ENCODE measurements at places on chromosomes 16 and 17. TPM values are rescaled to one million over a fixed set of nuclear protein-coding genes. Genes with fewer than 3 reads are reported as not detected.

ALOX15 gene
- total RNA-seq: not detected

DNA sequence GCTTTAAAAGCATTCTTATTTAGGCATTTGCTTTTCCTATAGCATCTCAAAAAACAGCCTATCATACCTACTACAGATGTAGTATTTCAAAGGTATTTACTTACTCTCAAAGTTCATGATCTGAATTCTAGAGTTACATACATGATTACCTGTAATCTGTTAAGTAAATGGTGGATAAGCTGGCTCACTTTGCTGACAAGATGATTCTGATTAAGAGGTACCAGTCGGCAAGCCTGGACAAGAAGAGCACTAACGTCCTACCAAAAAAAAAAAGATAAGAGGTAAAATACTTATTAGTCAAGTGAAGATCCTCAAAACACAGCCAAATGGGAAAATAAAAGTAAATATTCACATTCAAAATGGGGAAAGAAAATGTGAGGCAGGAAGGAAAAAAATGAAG lies 2.7 kb downstream of the HEATR6 start:
- DNase-seq: no peak

CLDN9 gene
- total RNA-seq: 0.55 TPM

DNA sequence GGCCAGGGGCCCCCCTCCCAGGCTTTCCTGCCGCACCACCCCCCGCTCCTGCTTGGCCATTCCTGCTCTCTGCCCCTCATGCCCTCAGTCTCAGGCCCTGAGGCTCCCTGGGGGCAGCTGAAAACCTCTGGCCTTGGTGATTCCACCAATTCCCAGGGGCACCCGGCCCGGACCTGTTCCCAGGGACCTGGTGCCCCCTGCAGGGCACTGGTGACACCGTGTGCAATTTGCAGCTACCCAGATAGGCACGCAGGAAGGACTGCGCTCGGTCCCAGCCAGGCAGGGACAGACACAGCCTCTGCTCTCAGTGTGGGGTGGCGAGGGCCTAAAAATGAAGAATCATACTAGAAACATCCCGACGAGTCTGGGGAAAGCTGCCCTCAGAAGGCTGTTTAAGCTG lies 13.4 kb downstream of the WFDC1 start:
- DNase-seq: peak; percentile 66

GRCh38 chr17:29216856-29217255 lies 29.8 kb upstream of the CRYBA1 start:
- DNase-seq: no peak

- peak; percentile 87 for DNase-seq
Observed at GRCh38 chr17:67025216-67025792, 19.1 kb upstream of the CACNG1 start.

DNA sequence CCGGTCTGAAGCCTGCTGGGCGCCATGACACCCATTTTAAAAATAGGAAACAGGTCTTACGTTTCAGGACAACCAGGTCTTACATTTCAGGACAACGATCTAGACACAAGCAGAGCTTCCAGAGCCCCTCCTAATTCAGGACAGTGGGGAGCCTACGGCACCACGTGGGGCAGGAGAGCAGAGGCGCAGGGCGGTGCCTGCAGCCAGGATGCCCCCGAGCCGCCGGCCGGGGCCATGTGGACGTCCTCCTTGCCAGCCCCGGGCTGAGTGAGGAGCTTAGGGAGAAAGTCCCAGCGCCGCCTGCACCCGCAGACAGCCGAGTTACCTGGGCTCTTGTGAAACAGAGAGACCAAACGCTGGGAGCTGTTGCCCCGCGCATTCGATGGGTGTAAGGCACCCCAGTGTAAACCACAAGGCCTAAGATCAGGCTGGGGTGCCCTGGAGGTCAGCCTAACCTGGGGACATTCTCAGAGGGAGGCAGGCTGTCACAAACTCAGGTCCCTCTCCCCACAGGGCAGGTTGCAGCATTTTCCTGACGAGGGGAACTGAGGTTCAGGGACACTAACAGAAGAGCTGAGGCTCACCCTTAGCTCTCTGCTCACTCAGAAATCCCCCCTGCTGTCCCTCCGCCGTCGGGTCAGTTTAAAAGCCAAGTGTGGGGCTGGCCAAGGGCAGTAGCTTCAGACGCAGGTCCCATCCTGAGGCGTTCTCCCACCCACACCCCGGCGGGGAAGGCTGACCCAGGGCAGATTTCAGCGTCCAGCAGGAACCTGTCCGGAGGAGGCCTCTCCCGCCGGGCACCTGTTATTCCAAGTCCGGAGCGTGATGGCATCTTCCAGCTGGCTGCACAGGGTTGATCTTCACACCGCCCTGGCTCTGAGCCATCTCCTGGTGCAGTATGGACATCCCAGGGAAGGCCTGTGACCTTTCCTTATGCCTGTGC lies 1.8 kb upstream of the NOTUM start:
- no peak for DNase-seq

KRTAP3-2 gene
- total RNA-seq: not detected

GRCh38 chr17:63407741-63408330 lies 38.3 kb downstream of the CYB561 start:
- DNase-seq: no peak

SLC22A31 gene
- not detected for total RNA-seq

DNA sequence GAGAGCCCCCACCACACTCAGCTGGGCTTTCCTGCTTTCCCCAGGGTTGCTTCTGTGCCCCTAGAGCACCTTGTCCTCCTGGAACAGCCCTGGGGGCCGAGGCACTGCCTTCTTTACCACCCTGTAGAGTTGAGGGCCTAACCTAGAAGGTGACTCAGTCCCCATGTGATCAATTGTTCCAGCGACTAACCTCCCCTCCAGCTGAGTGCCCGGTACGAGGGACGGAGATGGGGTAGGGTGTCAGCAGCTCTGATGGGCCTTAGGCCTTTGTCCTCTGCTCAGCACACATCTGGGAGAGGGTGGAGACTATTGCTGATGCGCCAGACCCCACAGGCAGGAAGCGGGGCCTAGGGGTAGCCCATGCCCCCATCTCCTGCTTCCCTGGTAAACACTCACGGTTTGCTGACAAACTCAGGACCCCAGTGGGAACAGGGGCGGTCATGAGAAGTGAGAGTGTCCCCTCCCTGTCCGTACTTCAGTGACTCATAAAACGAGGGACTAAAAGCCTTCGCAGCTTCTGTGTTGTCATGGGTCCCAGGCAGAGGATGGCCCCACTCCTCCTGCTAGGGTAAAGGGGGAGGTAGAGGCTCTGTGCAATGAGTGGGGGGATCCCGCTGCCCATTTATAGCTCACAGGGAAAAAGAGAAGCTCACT lies 33.1 kb downstream of the NECAB2 start:
- no peak for DNase-seq

- DNase-seq: peak; percentile 80
Observed at GRCh38 chr17:42276359-42276608, at the start of gene STAT5B. Gene STAT5B, minus strand, starts transcription at chr17:42276391. Its CDS starts 44,264 bp downstream, at chr17:42232127.

CDC6 gene
- 3.2 TPM for total RNA-seq

DNA sequence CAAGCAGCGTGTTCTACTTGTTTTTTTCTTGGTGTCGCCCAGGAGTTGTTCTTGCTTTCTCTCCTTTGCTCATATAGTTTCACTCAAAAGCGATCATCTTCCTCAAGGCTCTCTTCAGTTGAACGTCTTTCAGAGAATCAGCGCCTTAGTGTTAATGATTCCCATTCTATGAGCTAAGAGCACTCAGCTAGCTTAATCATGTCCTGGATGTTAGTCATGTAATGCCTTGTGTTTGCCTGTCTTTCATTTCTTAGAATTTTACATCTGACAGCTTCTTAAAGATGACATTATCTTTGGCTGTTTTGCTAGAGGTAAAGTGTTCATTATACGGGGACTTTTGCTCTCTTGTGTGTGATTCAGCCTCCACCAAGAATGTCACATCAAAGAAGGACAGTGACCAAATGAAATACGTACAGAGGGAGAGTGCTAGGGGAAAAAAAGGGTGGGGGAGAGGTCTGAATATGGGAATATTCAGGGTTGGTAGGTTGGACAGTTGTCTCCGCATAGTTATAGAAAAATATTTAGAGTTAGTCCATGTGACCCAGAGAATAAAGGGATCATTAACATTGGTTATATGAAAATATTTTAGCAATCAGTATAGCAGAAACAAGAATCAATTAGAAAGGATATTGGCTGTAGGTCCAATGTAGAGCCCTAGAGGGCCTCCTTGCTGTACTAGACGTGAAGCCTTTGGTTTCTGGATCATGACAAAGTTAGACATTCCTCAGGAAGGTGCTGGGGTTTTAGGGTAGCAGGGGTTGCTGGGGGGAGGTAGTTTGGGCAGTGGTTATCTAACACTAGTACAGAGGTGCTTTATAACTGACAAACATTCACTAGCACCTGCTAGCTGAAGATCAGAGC lies 31.9 kb upstream of the ANKFN1 start:
- no peak for DNase-seq

HP gene
- not detected for total RNA-seq

MRPL28 gene
- total RNA-seq: 50.2 TPM

DNA sequence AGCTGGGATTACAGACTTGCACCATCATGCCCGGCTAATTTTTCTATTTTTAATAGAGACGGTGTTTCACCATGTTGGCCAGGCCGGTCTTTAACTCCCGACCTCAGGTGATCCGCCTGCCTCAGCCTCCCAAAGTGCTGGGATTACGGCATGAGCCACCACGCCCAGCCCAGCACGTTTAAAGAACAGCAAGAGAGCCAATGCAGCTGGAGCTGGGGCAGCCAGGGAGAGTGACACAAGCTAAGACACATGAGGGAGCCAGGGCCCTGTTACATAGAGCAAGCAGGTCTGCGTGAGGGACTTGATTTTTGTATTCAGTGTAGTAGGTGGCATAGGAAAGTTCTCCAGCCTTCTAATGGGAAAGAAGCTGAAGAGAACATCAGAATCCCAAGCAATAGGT lies 21.7 kb upstream of the GOSR2 start:
- DNase-seq: no peak

DNA sequence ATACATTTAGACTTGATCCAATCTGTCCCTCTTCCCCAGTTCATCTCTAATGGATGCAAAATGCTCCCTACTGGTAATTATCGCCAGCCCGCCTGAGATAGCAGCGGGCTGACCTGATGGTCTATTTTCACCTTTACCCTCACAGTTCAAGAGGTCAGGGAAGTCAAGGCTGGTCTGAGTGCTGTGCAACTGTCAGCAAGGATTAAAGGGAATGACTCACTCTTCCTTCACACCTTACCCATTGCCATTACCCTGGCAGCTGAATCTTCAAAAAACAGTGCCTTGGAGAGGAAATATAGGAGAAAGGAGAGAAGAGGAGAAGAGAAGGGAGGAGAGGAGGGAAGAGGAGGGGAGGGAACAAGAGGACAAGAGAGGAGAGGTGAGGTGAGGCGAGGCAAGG lies 36.3 kb downstream of the GRB7 start:
- DNase-seq: no peak

- no peak for DNase-seq
Observed at GRCh38 chr16:1779234-1779701, 3.1 kb downstream of the SPSB3 start.

DNA sequence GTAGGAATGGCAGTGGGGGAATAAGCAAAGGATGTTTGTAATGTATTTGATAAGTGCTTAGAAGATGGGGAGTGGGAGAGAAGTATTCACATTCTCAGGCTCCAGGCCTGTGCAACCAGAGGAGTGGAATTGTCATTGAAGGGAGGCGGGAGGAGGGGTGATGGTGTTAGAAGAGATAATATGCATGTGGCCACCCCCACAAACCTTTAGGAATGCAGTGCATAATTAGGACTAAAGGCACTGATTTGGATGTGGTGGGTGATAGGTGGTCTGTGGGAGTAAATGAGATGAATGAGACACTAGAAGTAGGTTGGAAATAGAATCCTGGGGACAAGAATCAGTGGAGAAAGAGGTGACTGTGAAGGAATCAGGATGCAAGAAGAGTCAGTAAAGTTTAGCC lies 27.1 kb downstream of the UTP18 start:
- DNase-seq: no peak

DNA sequence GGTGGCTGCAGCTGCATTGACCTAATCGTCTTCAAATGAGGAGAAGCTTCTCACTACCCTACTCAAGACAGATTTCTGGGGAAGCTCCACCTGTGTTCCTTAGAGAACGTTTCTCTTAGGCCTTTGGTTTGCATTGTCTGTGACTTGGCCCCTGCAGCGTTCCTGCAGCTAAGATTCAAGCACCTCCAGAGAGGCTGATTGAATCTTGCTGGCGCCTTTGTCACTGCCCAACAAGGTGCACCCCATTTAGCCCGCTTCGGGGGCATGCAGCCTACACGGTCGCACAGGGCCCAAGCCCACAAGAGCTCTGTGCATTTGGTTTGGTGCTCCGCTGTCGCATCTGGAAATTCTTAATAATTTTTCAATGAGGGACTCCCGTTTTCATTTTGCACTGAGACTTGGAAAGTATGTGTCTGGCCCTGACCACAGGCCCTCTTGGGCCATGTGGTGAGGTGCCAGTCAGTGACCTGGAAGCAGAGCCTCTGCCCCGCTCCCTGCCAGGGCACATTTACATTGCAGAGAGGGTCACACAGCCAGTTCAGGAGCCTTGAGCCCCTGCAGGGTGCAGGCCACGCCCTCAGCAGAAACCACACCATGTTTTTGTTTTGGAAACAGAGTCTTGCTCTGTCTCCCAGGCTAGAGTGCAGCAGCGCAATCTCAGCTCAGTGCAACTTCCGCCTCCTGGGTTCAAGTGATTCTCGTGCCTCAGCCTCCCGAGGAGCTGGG lies 51.1 kb upstream of the CACNG5 start:
- no peak for DNase-seq

DNA sequence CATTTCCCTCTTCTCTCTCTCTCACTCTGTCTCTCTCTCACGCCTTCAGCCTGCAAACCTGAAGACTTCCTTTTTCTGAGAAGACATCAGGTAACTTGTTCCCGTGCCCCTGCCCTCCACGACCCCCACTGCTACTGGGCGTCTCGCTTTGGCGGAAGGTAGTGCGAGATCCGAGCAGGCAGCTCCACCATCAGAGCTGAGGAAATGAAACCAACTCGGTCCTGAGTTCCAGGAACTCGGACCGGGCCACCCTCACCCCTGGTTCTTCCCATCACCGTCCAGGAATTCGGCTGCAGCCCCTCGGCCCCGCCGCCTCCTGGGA lies 585 bp downstream of the MLKL start:
- no peak for DNase-seq
